ENCODE measurements at places on chromosomes 3 and 15. TPM values are rescaled to one million over a fixed set of nuclear protein-coding genes. Genes with fewer than 3 reads are reported as not detected.

- no peak for DNase-seq
Observed at GRCh38 chr15:55613727-55614126, 25.6 kb upstream of the PYGO1 start.

The ITPKA gene
- total RNA-seq: not detected

- DNase-seq: peak; percentile 46
Observed at GRCh38 chr15:73265536-73266153, 103.1 kb downstream of the HCN4 start.

The DNAJA4 gene
- 26.0 TPM for total RNA-seq

The ZNF80 gene
- total RNA-seq: 5.3 TPM

The SMCO1 gene
- total RNA-seq: not detected

DNA sequence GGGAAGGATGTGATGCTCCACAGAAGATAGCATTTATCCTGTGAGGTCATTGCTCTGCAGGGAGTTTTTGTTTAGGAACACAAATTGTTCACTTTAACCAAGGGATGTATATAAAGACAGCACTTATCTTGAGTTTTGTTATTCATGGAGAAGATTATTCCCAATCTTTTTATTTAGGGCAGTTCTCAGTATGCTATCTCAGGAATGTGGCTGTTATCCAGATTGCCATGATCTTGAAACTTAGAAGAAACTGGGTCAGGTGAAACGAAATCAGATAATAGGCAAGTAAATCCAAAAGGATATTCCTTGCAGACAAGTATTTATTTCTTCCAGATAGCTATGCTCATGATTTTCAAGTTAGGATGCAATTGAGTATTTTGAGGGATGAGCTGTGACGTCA lies 19.3 kb upstream of the TMEM42 start:
- DNase-seq: no peak

DNA sequence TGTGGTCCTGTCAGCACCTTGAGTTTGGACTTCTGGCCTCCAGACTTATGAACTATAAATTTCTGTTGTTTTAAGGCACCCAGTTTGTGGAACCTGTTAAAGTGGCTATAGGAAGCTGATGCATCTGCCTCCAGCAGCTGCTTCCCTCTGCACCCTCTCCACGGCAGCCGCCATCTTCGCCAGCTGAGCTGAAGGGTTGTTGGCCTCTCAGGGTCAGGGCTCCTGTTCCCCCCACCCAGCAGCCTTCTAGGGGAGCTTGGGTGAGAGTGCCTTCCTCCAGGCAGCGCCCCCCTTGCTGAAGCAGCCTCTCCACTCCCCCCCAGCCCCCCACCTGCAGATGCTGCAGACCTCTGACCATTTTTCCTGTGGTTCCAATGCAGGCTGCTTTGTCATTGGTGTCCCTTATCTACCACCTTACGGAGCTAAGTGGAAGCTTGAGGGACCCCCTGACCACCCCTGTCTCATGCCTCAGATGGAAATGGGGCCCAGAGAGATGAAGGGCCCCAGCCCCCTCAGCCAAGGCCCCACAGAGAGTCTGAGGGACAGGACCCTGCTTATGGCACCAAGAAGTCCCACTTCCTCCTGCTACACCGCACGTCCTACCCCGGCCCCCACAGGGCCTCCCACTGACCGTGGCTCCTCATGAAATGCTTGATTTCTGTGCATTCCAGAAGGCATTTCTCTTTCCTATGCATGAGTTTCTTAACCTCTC lies 61.4 kb upstream of the TLE3 start:
- DNase-seq: no peak

DNA sequence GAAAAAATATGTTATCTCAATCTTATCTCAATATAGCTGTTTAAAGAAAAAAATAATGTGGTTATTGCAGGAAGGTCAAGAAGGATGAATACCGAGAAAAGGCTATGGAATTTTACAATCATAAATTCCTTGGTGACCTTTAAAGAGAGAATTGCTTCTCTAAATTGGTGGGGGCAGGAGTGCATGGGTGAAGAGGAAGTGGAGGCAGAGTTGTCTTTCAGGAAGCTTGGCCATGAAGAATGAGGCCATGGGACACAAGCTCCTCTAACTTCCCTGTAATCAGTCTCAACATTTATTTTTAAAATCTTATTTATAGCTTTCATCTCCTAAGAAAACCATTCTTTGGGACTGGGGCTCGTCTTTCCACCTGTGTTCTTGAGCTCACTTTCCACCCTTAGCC lies 22.4 kb upstream of the ALDH1A2 start:
- DNase-seq: no peak

The C3orf70 gene
- not detected for total RNA-seq

- DNase-seq: no peak
Observed at GRCh38 chr3:14410503-14411165, 8.2 kb downstream of the SLC6A6 start.

DNA sequence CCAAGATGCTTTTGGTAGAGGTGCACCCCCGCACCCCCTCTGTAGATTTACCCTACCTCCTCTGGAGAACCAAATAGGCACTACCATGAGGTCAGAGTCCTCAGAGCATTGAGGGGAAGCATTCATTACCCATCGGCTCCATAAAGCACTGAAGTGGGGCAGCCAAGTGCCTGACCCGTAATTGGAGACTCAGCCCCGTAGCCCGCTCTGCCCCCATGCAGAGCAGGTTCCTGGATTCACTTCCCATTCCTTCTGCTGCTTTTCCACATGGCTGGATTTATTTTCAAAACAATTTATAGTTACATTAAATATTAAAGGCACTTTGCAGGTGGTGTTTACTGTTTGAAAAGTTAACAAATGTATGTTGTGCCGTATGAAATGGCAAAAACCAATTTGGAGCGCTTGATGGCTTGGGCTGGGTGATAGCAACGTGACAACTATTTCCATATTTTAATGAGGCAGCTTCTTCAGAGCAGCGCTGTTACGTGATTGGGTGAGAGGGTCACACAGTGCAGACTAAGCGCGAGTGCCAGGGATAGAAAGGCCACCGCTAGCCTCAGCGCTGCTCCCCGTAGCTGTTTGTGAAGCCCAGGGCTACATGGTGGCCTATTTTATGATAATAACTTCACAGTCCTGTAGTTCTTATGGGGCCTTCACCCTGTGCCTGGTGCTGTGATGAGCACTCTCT lies 373.8 kb upstream of the PROK2 start:
- DNase-seq: no peak

DNA sequence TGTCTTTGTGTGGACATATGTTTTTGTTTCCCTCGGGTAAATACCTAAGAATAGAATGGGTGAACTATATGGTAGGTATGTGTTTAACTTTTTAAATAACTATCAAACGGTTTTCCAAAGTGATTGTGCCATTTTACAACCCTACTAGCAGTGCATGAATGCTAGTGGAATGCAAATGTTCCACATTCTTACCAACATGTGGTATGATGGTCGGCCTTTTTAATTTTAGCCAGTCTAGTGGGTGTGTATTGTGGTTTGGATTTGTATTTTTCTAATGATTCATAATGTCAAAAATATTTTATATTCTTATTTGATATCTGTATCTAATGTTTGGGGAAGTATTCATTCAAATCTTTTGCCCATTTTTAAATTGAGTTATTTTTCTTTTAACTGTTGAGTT lies 68.2 kb upstream of the SMAD3 start:
- no peak for DNase-seq

GRCh38 chr3:58414538-58415197 lies 19.0 kb downstream of the PDHB start:
- no peak for DNase-seq

The TRIM42 gene
- not detected for total RNA-seq

The TMEM42 gene
- total RNA-seq: 17.2 TPM

GRCh38 chr15:90037961-90038631 lies 37.0 kb downstream of the ZNF710 start:
- no peak for DNase-seq

DNA sequence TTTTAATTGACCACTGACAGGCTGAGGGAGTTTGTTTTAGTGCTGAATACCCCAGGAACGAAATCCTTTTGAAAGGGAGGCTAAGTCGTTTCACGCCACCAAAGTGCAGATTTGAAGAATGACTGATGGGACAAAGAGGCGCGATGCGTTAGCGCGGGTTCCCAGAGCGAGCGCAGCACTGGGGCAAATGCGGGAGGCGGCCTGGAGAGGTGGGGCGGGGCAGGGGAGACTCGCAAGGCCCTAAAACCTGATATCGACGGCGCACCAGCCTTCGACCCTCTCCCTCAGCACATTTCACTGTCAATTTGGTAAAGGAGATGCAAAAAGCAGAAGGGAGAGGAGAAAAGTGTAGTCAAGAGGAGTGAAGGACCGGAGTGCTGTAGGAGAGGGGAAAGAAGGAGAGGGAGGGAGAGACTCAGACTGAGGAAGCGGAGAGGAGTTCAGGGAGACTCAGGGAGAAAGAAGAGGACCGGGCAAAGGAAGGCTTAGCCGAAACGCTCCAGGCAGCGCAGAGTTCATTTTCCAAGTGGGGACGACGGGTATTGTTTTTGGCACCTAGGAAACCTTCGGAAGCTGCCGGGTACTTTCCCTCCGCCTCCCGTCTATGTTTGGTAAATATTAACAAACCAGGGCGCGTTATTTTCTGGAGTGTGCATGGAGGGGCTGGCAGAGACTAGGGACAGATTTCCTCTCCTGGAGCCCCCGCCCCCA lies 3.8 kb upstream of the FOXB1 start:
- no peak for DNase-seq

DNA sequence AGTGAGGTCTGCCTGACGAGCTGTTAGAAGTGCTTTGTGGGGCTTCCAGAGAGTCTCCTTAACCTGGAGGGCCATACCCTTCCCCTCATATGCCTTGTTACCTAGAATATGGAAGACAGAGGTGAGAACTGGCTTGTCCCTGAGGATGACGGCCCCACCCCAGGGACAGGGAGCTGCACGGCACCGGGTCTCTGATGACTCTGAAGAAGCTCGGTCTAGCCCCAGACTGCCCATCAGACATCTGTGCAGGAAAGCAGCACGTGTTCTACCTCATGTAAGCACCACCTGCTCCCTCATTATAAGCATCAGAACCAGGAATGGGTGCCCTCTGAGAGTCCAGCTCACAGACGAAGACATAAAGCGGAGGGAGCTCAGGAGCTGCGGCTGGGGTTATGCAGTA lies 18.0 kb downstream of the MYO5C start:
- no peak for DNase-seq

The ACP3 gene
- not detected for total RNA-seq

- no peak for DNase-seq
Observed at GRCh38 chr3:37607604-37608003, 254.1 kb upstream of the CTDSPL start.

The UBE2Q2 gene
- 27.5 TPM for total RNA-seq

The BFSP2 gene
- total RNA-seq: not detected

The MAP2K5 gene
- 25.8 TPM for total RNA-seq

- DNase-seq: no peak
Observed at GRCh38 chr15:80180986-80181385, 28.2 kb downstream of the FAH start.

DNA sequence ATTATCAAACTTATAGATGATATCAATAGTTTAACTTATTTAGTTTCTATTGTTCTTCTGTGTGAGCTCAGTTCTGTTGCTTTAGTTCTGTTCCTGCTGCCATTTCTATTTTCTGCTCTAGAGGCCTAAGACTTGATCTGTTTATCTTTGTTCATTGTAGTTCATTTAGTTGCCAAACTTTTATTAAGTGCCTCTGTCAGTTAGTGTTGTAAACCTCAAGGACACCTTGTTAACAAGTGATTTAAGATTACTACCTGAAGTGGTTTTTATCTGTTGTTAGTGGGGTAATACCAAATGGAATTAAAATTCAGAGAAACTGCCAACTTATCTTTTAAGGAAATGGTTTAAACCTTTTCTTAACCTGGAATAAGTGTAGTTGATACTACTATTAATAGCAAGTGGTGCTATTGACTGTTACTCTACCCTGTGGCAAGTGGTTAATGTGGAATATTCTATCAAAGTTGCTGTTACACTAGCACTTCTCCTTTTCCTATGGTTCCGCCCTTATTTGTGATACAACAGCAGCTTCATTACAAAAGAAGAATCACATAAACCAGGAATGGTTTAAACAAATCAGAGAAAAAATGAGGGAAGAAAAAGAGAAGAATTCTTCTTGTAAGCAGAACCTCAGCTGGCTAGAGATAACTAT lies 500.6 kb upstream of the GOLIM4 start:
- DNase-seq: no peak

DNA sequence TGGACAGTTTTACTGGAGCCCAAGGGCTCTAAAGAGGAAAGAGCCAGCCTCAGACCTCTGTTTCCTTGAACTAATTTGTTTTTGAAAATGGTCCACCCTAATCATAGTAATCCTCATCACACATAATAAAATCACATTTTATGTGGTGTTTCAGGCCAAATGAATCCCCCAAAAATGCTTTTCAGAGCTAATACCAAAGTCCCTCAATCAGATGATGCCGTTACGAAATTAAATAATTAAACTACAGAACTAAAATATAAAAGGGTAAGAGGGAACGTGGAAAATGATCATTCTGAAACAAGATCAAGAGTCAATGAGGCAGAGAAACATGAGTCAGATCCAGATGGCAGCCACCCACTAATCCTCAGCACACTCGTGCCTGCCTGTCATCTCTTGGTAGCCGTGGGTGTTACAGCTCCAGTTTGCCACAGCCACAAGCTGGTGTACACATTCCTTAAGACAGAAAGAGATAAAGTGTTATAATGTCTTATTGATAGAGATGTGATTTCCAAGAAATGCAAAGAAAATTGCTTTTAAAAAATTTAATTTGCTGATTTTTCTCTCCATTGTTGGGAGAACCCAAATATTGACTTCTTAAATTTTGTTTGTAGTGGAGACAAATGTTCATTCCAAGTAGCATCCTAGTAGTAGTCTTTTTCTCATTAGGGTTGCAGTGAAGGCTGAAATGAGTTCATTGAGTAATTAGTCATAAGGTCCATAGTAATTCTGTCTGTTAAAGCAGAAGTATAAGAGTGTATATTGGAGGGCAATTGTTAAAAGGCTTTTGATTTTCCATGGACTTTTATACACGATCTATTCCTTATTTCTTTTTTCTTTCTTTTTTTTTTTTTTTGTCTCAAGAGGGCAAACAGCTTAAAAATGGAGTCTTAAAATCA lies 104.2 kb downstream of the AGBL1 start:
- DNase-seq: no peak

- no peak for DNase-seq
Observed at GRCh38 chr3:119944091-119944490, 150.2 kb downstream of the GSK3B start.

The CFAP100 gene
- not detected for total RNA-seq

The HMCES gene
- total RNA-seq: 59.7 TPM

DNA sequence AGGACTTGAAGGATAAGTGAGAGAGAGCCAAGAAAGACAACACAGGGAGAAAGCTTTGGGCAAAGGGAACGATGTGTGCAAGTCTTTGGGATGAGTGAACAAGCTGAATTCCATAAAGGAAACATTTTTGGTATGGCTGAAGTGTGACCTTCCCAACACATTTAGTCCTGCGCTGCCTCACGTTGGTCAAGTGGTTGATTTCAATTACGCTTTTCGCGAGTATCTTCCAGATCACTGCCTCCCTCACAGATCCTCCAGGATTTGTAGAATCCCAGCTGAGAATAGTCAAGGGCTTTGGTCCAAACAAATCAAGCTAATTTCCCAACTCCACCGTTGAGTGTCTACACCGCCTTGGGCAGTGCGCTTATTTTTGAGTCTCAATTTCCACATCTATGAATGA lies 338.4 kb upstream of the ADAMTS9 start:
- no peak for DNase-seq

DNA sequence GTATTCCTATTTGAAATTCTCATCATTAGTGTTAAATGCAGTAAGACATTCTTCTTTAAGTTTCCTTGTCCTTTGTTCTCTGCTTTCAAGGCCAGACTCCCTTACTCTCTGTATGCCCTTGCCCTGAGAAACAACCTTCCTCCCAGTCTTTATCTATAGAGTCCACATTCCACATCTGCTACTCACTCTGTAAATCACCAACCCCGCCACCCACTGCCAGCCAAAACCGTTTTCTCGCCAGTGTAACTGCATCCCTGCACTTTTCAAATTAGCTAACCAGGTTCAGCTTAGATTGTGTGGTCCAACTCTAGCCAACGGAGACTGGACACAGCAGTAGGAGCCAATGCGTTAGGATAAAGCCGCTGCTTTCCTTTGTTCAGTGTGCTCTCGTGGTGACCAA lies 402.4 kb upstream of the PDZRN3 start:
- DNase-seq: no peak

All from activated naive CD8-positive, alpha-beta T cell treated with anti-CD3 and anti-CD28 coated beads, Interleukin-2, amount 10 ng/mL, durations not matched to agents 7 days and 5 days (primary cell).